CD4-positive, alpha-beta T cell treated with Interferon gamma for 1 hour (primary cell): ENCODE measurements at places on chromosomes 2 and 18.
A peak's percentile ranks its signal among the peaks of the same experiment; 100 is the strongest.

DNA sequence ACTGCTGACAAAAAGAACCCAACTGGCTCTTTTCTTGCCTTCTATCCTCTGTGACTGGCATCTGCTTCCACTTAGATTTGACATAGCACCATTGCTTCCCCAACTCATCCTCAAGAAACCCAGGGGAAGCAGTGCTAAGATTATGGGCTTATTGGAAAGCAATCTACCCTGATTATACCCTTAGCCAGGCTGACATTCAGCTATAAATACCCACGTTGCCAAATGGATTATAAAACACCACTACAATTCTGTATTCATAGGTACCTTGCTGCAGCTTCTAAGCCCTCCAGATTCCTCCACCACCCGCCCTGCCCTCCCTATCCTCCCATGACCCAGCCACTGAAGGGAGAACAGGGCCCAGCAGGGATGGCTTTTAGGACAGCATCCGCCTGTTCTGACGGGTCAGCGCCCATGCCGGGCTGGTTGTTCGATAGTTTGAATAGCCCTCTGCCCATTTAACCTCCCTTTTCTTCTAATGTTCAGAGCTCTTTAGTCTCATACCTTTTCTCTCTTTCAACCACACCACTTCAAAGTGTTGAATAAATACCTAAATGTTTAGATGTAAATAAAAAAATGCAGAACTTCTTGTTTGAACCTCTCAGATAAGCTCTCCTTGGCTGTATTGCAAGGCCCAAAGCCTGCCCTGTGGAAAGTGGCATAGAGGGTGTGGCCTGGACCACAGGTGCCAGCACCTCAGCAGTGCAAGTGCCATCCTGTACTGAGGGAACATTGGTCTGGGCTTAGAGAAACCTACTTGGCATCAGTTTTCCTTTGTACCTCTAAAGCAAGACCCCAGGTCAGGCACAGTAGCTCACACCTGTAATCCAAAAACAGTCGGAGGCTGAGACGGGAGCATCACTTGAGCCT, 86.6 kb upstream of the RGPD5 start:
- no peak for DNase-seq

- peak; percentile 7 for DNase-seq
Measured at GRCh38 chr2:112958428-112959108, 19.2 kb upstream of the IL36G start.

- DNase-seq: no peak
Measured at GRCh38 chr2:128457006-128457604, 138.4 kb upstream of the HS6ST1 start.

GRCh38 chr2:96953611-96953978, 32.8 kb downstream of the FAM178B start:
- DNase-seq: no peak

- DNase-seq: no peak
Measured at GRCh38 chr2:26327291-26328272, 18.4 kb upstream of the SELENOI start.

- DNase-seq: no peak
Measured at GRCh38 chr2:862731-863466, 87.8 kb upstream of the SNTG2 start.

GRCh38 chr18:50203801-50204604, 9.1 kb upstream of the MYO5B start:
- DNase-seq: no peak

- DNase-seq: no peak
Measured at GRCh38 chr18:23194997-23195957, 60.0 kb downstream of the CABLES1 start.

DNA sequence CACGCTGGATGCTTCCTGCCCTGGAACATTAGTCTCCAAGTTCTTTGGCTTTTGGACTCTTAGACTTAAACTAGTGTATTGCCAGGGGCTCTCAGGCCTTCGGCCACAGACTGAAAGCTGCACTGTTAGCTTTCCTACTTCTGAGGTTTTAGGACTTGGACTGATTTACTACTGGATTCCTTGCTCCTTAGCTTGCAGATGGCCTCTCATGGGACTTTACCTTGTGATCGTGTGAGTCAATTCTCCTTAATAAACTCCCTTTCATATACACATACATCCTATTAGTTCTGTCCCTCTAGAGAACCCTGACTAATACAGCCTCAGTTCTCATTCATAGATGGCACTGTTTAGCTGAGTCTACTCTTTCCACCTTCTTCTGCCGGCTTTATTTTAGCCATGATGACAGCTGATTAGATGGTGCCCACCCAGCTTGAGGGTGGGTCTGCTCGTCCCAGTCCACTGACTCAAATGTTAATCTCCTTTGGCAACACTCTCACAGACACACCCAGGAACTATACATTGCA, 389.1 kb downstream of the NYAP2 start:
- no peak for DNase-seq

DNA sequence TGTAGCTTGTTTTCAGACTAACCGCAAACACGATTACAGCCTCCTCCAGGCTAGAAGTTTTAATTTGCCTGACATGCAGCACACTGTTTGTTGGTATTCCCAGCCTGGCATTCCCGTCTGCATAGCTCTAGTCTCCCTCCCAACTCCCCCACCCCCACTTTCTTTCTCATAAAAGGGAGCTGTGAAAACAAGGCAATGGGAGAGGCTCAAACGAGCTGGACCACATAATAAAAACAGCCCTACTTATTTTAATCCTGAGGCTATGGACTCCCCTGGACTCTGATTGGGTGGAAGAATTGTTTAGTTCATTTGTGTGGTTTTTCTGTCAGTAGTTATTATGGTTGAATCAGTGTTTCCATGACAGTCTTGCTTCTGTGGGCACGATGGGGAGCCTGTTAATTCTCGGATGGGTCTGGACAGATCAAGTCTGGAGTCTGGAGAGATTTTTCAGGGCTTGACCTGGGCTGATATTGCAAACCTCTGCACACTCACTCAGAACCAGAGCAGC, 1.2 kb downstream of the STON1 start:
- no peak for DNase-seq

DNA sequence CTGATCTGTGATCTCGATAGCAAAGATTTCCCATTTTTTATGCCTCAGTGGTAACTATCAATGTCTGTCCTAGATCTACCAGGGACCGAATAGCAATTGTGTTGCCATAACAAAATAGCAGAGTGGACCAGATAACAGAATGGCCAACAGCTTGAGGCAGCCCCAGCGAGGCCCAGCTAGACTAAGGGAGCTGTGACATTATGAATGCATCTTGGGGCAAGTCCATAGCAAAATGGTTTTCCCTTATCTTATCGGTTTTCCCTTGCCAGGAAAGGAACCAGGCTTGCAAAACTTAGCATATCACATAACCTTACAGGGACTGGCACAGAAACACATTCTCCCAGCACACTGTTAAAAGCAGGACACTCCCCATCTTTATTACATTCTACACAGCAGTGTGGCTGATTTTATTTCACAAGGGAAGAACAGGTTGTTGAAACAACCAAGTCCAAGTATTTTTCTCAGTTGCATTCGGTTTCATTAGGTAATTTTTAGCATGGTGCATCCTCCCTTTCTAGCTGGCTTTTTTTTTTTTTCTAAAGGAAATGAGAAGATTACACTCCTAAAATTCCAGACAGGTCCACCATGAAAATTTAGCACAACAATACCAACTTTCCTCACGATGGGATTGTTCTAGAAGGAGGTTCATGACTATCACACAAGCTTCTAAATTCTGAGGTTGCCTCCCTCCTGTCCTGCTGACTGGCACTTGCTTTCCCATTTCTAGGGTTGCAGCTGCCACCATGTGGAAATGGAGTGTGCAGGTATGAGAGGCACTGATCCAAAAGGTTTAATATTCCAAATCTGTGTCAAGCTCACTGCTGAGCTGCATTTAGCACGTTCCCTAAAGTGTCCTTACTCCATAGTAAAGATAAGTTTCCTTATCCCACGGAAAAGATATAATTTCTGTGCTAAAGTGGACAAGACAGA, 97.0 kb upstream of the SLC35G4 start:
- no peak for DNase-seq

DNA sequence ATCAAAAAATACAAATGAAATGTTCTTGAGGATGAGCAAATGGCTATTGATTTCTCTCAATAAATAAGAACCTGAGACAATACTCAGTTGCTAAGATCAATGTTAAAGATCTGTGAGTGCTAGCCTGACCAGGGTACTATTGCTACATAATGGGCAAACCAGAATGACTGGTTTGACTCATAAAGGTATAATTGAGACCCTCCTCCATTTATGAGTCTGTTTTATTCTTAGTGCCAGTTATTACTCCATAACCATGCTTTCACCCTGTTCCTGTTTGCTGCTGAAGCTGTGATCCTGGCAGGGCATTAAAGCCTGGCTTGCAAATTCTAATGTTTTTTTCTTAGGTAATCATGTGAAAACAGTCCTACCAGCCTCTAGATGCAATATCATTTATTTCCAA, 56.6 kb upstream of the PPM1B start:
- no peak for DNase-seq

GRCh38 chr2:192513575-192513974, 318.8 kb upstream of the TMEFF2 start:
- no peak for DNase-seq

GRCh38 chr2:63680455-63680854, 91.7 kb downstream of the MDH1 start:
- DNase-seq: no peak

- no peak for DNase-seq
Measured at GRCh38 chr2:88038263-88039105, 17.1 kb downstream of the KRCC1 start.

- no peak for DNase-seq
Measured at GRCh38 chr2:146481629-146482028, 1363.2 kb upstream of the ACVR2A start.

GRCh38 chr2:167715932-167716331, 531.5 kb downstream of the STK39 start:
- no peak for DNase-seq

- peak; percentile 65 for DNase-seq
Measured at GRCh38 chr2:205682239-205682970, at the start of gene NRP2. Gene NRP2 (plus strand): TSS chr2:205682501. CDS start chr2:205683291, 790 bp downstream.

GRCh38 chr2:241629762-241630435, 7.1 kb downstream of the THAP4 start:
- DNase-seq: no peak

DNA sequence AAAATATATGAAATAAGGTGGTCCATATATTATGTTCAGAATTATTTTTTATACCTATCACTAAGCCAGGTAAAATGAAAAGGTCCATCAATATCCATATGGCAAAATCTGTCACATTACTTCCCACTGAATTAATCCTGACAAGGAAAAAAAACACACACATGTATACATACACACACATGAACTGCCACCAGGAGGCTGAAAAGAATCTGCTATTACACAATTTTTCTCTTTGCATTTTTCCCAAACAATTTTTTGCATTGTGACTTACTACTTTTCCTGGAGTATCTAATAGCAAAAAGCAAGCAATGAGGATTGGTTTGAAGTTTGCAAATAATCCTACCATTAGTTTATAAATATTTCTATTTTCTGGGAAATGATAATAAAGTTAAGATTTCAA, 128.2 kb upstream of the CD226 start:
- no peak for DNase-seq

DNA sequence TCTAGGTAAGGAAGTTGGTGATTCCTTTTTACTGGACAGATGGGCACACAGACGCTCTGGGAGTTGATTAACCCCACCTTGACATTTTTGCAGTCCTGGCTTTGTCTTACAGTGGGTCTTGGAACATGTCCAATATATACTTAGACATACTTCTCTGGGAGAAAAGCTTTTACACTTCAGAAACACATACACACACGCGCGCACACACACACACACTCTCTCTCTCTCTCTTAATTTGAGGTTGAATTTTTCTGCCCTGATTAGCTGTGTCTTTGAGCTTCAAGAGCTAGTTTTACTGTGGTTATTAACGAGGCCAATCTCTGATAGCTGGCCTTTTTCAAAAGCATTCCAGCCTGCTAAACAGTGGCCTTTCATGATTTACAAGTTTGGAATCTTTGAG, 215.0 kb downstream of the MYCN start:
- no peak for DNase-seq

DNA sequence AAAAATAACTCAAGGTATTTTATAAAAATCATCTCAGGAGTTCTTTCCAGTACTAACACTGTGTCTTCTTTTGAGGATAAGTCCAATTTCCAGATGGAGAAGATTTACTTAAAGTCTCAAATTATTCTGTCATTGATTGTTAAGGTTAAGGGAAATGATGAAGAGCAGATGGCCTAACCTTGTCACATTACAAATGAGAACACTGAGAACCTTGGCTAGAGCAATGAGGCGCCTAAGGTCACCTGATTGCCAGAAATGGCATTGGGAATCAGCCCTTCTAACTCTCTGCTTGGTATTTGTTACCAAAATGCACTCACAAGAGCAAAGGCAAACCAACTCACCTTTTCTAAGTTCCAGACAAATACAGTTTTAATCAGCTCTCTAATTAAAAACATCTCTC, 835.1 kb downstream of the RNF144A start:
- DNase-seq: no peak

- no peak for DNase-seq
Measured at GRCh38 chr18:13527256-13527655, 199.1 kb downstream of the FAM210A start.

DNA sequence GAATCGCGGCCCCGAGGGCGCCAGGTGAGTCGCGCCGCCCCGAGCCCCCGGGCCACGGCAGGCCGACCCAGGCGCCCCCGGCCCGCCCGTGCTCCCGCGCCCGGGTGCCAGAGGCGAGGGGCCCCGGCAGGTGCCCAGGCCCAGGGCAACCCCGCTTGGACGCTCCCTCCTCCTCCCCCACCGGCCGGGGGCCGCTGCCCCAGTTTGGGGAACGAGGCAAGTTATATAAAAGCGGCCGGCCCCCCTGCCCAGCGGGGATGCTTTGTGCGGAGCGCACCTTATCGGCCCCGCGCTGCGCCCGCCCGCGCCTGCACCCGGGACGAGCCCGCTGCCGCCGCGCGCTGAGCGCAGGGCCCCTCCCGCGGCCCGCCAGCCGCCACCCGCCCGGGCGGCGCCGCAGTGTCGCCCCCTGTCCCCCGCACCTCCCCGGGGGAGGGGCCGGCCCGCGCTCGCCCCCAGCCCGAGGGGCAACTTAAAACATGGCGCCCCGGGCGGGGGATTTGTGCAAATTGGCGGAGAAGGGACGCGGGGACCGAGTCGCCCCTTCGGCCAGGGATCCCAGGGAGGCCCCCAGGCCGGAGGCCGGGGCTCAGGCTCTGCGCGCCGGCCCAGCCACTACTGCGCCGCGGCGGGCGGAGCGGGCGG, 639 bp downstream of the EPB41L3 start:
- DNase-seq: no peak

DNA sequence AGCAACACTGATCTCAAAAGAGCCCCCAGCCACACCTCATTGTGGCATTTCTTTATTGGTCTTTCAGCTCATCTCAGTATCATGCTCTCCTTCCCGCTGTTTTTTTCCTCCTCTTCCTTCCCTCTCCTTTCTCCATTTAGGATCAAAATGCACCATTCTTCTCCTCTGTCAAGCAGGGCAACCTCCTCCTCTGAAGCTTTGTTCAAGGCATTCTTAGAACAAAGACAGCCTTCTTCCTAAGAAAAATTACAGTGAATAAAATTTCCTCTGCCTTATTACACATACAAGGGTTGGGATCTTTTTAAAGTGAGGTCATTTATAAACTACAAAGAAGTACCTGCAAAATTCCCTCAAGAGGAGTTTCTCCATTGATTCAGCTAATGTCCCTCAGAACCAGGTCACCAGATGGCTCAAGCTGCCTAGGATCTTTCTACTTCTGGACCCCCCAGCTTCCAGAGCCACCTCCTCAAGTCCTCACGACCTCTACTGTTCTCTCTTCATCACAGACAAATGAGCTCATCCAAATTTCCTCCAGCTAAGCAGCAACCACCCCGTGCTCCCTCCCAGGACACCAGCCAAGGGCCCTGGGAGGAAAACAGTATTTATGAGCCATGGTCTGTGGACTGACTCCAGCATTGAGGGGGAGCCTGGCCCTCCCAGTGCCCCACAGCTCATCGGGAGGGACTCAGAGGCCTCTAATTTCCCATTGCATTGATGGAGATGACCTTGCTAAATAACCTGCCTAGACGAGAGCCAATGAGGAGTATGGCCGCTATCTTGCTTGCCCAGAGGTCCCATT, 18.0 kb downstream of the SFXN5 start:
- no peak for DNase-seq
